NCI-H774 (cell line): ENCODE measurements at places on chromosomes 2 and 18.

DNA sequence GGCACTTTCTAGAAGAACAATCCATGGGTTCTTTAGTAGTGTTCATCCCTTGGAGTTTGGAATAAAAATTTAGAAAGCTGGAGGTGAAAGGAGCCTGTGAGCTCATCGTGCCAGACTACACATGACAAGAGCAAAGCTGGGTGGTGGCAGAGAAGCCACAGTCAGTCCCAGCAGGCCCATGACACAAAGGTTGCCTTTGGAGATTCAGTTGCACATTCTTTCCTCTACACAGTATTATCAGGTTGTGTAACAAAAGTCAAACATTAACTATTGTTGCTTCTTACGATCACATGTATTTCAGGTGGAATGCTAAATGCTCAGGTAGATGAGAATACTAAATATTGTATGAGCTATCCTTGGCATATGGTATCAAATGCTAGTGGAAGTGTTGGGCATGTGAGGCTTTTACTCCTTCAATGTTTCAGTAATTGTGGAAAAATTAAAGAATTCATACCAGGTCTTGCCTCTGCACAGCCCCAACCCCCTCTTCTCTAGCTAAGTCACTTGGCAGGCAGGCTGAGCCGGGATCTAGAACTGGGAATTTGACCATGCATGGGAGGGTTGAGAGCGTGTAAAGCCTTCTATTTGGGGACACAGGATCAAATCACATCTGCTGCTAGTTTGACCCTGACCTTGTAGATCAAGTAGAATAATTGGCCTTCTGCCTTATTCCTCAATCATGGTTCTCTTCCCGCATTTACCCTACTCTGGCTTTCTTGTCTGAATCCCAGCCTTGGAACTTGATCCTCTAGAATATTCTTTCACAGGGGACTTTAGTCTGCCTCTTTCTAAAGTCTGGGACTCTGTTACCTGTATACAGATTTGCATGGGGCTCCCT is 230.9 kb downstream of the GCA start:
- no peak for DNase-seq

- no peak for DNase-seq
Measured at GRCh38 chr2:219766658-219767057, 139.2 kb downstream of the SLC4A3 start.

- peak; percentile 16 for DNase-seq
Measured at GRCh38 chr2:74845217-74845751, 11.4 kb downstream of the HK2 start.

- DNase-seq: no peak
Measured at GRCh38 chr2:10940596-10940995, 28.9 kb downstream of the KCNF1 start.

DNA sequence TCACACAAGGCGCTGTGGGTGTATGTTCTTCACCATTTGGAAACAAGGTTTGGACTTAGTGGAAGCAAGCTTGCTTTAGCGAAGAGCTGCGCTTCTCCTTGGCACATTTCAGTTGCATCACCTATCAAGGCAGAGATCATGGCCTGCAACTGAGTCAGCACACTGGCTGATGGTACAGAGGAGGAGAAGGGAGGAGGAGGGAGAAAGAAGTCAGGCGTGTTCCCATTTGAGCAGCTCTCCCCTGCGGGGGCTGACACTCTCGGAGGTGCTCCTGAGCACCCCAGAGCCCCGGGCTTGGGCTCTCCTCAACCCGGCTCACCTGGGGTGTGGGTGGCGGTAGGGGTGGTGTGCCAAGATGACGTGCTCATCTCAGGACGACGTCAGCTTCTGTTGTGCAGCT is 6.0 kb upstream of the SERPINB5 start:
- DNase-seq: no peak

GRCh38 chr2:38634684-38635083 is 31.2 kb upstream of the GALM start:
- no peak for DNase-seq

DNA sequence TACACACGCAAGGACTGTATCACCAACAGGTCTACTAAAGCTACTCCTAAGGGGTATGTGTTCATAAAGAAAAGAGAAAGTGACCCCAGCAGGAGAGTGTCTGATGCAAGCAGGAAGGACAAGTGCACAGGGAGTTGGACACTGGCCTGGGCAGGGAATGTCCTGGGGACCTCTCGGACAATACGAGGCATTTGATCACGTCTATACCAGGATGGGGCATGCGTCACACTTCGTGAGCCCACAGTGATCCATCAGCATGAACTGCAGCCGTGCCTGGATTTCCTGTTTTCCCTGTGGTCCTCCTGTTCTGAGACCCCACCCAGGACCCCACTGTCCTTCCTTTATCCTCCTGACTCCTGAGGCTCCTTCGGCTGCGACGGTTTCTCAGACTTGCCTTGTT is 113.9 kb downstream of the HDAC4 start:
- DNase-seq: no peak

GRCh38 chr2:225454412-225454811 is 54.9 kb downstream of the NYAP2 start:
- DNase-seq: no peak

- DNase-seq: no peak
Measured at GRCh38 chr2:43774617-43775016, 778 bp downstream of the DYNC2LI1 start.

GRCh38 chr2:197358931-197359330 is 48.4 kb upstream of the ANKRD44 start:
- no peak for DNase-seq

GRCh38 chr18:35073186-35074105 is 32.2 kb downstream of the MAPRE2 start:
- no peak for DNase-seq

- no peak for DNase-seq
Measured at GRCh38 chr2:45778720-45779171, 127.3 kb downstream of the PRKCE start.

DNA sequence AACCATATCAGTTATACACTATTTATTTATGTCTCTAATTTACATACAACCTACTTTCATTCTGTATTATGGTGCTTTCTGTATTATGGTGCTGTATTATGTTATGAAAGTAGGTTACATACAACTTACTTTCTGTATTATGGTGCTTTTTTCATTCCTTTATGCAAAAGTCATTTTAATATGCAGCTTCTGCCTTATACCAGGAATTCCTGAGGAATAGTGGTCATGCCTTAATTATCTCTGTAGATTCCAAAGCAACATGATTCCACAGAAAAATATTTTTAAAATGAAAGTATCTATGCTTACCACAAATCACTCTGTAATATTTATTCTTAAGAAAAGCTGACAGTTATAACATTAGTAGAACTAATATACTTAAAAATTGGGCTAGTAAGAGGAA is 922.0 kb upstream of the NRXN1 start:
- no peak for DNase-seq

GRCh38 chr2:118255771-118256372 is 167.6 kb downstream of the INSIG2 start:
- DNase-seq: no peak

DNA sequence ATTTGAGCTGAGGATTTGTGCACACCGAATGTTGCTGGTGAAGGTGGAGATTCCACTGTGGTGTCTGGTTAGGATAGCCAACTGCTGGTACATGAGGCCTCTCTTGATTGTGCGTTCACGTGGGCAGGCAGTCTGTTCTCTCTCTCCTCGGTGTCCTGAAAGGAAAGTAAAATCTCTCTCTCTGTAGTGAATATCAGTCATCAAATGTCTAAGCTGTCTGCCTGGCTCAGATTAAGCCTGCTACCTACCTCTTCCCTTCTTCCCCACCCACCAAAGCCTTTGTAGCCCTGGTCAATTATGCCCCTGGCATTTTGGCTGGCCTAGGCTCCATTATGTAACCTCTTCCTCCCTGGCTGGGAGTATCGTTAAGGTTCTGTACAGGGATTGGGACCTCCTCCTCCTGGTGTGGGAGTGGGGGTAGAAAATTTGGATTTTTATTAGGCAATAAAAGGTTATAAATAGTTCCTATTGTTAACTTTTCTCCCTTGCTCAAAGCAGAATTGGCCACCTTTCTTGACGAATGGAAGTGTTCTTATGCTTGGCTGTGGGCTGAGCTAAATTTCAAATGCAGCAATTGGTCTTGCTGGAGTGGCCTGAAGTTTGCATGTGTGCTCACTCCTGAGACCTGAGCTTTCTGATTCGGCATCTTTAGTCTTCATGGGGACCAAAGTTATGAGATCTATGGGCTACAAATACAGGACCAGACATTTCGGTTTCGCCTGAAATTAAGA is 148.8 kb downstream of the WDSUB1 start:
- DNase-seq: no peak

DNA sequence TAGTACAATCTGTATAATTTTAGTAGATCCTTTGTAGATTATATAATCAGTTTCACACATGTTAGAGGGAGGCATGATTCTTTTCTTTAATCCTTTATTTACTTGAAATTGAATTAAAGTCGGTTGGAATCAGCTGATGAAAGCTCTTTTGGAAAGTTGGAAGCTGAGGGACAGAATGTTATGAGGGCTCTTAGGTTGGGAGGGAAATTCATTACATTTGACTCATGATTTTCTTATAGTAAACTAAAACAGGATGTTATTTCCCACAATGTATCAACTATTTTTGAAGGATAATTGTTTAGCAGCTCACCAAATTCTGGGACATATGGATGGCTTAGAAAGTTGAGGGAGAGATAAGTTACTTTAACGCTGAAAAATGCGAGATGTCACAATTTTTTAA is 52.7 kb upstream of the TMEFF2 start:
- no peak for DNase-seq

DNA sequence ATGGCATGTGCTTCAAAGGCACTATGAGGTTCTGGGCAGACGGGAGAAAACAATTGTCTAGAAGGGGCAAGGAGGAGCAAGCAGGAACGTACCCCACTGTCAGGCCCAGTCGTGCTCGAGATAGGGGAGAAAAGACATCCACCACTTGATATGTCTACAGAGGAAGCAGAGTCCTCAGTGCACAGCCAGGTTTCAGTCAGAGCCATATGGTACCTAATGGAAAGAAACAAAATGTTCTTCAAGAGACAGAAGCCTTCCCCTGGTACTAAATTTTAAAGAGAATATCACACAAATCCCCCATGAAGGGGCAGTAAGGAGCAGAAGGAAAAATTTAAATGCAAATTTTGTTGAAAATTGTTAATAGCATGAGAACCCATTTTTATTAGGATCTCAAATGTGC is 21.9 kb downstream of the THUMPD2 start:
- DNase-seq: no peak

DNA sequence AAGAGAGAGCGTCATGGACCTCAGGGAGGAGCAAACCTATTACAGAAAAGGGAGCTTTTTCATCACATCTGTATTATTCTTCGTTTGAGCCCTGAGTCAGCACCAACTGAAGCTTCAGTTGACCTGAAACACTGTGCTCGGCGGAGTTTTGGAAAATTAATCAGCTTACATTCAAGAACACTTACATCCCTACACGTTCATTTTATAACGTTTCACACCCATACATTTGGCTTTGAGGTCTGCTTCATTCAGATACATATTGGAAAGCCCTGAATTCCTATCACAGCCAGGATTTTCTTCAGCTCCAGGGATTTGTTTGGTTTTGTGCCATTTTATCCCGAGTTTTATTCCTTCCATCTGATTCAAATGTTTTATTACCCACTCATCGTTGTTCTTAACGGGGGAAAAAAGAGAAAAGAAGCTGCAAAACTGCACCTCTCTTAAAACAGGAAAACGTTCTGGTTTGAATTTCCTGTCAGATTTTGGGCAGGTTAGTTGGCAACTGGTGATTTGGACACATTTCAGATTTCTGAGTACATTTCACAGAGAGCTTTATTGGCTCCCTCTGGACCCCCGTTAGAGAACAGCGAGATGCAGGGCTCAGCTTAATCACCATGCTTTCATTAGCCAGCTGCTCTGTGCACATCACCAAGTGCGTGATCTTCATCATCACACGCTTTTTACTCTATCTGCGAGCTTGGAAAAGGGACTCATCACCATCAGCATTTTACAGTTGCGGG is 88.8 kb downstream of the CDC42EP3 start:
- DNase-seq: no peak

- no peak for DNase-seq
Measured at GRCh38 chr2:27715318-27716210, 51.9 kb downstream of the SLC4A1AP start.

- DNase-seq: no peak
Measured at GRCh38 chr2:154707994-154708575, 9.6 kb downstream of the KCNJ3 start.
